ENCODE measurements at places on chromosomes 12 and 14.

- no peak for DNase-seq
Measured at GRCh38 chr14:96586056-96586455, 83.9 kb downstream of the PAPOLA start.

GRCh38 chr12:109995686-109996482 lies at the start of gene GIT2:
TSS of gene GIT2 (minus strand) at chr12:109996368. CDS start at chr12:109996224, 144 bp downstream.
- DNase-seq: peak; percentile 99

- peak; percentile 7 for DNase-seq
Measured at GRCh38 chr14:85535991-85536832, 6.3 kb downstream of the FLRT2 start.

DNA sequence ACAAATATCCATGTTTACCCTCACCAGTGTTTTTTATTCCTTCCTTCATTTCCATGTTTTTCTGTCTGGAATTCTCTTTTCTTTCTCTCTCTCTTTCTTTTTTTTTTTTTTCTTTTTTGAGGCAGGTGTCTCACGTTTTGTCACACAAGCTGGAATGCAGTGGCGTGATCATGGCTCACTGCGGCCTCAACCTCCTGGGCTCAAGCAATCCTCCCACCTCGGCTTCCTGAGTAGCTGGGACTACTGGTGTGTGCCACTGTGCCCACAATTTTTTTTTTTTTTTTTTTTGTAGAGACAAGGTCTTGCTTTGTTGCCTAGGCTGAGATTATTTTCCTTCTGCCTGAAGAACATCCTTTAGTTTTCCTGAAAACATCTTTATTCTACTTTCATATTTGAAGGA lies 15.0 kb upstream of the AMIGO2 start:
- DNase-seq: no peak

GRCh38 chr12:110885152-110885840 lies 35.1 kb downstream of the MYL2 start:
- DNase-seq: no peak

DNA sequence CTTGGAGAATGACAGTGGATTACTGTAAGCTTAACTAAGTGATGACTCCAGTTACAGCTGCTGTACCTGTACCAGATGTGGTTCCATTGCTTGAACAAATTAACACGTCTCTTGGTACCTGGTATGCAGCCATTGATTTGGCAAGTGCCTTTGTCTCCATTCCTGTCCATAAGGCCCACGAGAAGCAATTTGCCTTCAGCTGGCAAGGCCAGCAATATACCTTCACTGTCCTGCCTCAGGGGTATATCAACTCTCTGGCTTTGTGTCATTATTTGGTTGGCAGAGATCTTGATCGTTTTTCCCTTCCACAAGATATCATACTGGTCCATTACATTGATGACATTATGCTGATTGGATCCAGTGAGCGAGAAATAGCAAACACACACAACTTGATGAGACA lies 29.4 kb upstream of the POP5 start:
- no peak for DNase-seq

- no peak for DNase-seq
Measured at GRCh38 chr12:114030451-114030850, 64.3 kb upstream of the RBM19 start.

DNA sequence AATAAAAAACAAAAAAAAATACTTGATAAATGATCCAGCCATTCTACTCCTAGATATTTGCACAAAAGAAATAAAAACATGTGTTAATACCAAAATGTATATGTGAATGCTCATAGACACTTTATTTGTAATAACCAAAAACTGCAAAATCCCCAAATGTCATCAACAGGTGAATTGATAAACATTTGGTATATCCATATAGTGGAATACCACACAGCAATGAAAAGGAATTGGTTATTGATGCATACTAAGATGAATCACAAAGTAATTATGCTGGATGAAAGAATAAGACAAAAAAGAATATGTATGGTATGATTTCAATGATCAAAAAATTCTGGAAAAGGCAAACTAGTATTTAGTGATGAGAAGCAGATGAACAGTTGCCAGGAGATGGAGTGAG lies 124.7 kb upstream of the VASH1 start:
- no peak for DNase-seq

DNA sequence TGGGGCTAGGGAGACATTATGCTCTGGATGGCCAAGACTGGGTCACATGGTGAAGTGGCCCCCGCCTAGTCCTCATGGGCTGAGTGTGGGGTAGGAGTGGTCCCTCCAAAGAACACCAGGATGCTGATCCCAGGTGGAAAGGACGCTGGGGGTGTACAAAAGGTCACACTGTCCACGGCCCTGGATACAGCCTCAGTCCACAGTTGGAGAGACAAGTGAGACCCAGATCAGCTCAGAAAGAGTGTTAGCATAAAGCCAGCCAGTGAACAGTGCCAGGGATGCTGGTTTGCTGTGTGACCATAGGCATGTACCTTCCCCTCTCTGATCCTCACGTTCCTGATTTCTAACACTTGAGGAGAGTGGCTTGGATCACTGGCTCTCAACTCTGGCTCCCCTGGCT lies 13.4 kb upstream of the OAS2 start:
- no peak for DNase-seq

GRCh38 chr14:31297701-31298344 lies 90.2 kb upstream of the HECTD1 start:
- DNase-seq: no peak

Measured in NB4 (cell line).